ENCODE measurements at places on chromosomes 2 and 18.

DNA sequence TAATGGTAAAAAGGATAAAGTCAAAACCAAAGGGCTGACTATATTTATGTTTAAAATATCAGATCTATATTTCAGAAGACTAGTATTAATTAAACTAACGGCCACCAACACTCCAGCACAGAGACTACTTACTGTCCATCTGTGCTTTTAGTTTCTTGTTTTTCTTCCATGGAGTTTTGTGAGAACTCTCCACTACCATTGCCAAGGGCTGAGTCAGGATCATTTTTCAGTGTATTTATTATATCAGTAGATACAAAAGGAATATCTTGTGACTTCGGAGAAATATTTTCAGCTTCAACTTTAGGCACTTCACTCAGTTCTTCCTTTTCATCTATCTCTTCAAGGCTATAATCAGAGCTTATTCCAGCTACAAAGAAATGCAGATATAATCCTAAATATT lies 79.1 kb upstream of the GRB14 start:
- DNase-seq: no peak

GRCh38 chr2:177272765-177273164 lies 8.2 kb upstream of the NFE2L2 start:
- DNase-seq: no peak

- no peak for DNase-seq
These were observed 24.7 kb downstream of the IL1B start for GRCh38 chr2:112811841-112812306.

GRCh38 chr2:21404137-21404536 lies 280.4 kb downstream of the TDRD15 start:
- DNase-seq: no peak

DNA sequence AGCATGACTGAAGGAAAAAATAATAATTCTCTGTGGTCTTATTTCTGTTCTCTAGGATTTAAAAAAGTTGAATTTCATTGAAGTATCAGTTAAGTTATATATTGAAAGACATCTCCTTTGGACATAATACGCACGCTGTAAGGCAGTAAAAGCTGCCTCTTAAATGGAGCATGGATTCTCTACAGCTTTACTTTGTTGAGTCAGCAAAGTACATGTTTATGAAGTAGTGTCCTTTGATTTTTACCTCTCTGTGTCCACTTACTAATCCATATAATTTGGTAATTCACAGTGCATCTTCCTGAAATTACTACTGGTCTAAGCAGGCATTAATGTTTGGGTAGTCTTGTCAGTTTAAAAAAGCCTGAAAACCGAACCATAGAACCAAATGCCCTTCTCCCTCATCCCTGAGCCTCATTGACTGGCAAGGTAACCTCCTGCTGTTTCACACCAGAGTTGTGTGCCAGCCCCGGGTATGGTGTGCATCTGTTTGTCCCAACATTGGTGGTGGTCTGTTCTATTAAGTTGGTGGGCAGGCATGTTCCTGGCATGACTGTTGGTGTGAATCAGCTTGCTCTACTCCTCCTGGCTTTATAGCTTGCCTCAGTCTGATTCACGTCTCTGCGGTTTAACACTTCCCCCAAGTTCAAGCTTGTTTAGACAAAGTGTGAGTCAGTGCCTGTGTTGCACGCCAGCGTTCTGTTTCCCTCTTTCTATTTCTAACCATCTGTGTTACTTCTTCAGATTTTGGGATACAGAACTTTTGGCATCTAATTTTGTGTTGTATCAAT lies 71.0 kb upstream of the ITM2C start:
- no peak for DNase-seq

- no peak for DNase-seq
These were observed 50.0 kb downstream of the MBOAT2 start for GRCh38 chr2:8953525-8953924.

- DNase-seq: no peak
These were observed 196.8 kb upstream of the SESTD1 start for GRCh38 chr2:179461420-179461819.

DNA sequence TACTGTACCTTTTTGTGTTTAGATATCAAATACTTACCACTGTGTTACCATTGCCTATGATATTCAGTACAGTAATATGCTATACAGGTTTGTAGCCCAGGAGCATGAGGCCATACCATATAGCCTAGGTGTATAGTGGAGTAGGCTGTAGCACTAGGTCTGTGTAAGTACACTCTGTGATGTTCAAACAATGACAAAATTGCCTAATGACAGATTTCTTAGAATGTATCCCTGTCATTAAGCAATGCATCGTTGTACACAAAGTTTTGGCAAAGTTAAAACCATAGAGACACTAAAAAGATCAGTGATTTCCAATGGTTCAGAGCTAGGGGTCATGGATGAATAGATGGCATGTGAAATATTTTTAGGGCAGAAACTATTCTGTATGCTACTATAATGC lies 415.5 kb downstream of the NCKAP5 start:
- no peak for DNase-seq

DNA sequence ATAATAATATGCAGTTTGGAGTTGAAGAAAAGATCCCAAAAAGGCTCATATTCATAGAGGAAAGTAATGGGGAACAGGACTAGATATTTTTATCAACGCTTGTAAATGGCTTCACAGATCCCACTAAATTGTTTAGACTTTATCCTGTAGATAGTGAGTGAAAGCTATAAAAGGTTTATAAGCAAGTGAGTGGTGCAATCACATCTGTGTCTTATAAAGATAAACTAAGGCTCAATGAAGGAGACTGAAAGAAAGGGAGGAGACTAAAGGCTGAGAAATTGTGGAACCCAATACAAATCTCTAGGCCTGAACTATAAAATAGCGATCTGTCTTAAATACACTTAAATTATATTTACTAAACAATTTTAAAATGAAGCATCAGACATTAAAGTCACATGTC lies 7.7 kb downstream of the SP3 start:
- no peak for DNase-seq

- no peak for DNase-seq
These were observed 110.8 kb downstream of the FMNL2 start for GRCh38 chr2:152445791-152446201.

DNA sequence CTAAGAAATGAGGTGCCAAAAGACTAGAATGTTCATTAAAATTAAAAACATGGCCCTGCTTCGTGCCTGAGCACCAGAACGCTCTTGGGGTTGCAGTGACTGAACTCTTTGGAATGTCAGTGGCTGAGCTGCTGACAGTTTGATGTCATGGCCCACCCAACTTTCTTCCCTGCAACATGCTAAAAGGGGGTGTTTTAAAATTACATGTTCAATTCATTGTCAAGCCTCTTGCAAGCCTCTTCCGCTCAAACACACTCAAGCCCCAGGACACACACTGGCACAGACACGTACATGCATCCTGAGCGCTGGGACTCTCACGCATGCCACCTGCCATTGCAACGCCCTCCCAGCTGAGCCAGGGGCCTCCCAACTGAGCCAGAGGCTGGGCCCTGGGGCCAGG lies 12.6 kb downstream of the RUFY4 start:
- no peak for DNase-seq
